Fibroblast of pulmonary artery (primary cell): ENCODE measurements at places on chromosomes 5 and 9.

- no peak for DNase-seq
These were observed 76.6 kb downstream of the CD180 start for GRCh38 chr5:67120032-67120431.

DNA sequence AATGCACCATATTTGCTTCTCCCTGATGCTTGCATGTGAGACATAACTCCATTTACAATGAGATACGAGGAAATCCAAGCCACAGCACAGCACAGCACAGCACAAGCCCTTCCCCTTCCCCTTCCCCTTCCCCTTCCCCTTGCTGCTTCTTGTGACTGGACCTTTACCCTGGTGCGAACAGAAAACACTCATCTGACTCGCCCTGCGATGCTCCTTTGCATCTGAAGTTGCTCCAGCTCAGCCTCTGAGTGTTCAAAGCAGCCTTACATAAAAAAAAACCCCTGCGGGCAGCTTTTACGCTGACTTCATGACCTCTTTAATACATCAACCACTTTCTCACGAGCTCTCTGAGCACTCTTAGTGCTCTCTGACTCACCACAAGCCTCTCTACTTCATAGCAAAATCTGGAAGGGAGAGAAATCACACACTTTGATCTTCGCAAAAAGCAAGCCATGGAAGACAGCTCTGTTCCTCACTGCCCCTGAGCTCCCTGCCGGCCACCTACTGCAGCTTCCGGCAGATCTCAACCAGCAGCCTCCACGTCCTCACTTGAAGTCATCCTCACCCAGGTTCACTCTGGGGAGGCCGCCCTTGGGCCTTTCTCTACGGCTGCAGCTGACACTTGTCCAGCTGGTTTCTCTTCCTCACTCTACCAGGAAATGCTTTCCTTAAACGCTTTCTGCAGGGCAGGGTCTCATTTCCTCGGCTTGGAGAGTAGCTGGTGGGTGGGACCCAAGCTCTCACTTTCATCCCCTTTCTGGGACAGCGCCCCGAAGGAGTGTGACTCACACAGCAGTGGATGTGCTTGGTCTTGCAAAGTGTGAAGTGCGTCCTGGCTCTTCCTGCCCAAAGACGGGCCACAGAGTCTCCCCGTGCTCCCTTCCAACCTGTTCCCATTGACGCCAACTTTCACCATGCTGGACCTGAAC, 5.3 kb downstream of the SLC34A1 start:
- DNase-seq = peak; percentile 63

DNA sequence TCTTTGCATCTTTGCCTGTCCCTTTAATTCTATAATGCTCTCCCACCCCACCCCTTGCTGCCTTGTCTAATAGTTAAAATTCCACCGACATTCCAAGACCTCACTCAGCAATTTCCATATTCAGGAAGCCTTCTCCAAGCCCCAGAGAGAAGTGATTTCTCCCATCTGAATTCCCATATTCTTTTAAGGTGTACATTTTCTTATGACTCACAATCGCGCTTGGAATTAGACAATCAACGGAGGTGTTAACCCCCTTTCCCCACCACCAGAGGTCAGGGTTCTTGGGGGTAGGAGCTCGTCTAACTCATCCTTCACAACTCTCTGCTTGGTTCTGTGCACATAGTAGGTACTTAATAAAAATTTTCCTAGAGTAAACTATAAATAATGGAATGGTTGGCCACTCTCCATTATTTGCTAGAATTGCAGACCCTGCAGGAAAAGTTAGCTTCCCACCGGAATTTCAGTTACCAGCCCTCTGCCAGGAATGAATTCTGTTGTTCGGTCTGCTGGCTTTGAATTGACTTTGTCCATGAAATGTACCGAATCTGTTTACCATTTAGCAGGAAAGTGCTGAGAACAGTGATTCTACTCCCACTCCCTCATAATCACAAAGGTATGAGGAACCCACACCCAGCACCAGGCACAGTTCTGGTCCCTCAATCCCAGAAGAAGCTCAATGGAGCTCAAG, 5.0 kb downstream of the KCNIP1 start:
- no peak for DNase-seq

DNA sequence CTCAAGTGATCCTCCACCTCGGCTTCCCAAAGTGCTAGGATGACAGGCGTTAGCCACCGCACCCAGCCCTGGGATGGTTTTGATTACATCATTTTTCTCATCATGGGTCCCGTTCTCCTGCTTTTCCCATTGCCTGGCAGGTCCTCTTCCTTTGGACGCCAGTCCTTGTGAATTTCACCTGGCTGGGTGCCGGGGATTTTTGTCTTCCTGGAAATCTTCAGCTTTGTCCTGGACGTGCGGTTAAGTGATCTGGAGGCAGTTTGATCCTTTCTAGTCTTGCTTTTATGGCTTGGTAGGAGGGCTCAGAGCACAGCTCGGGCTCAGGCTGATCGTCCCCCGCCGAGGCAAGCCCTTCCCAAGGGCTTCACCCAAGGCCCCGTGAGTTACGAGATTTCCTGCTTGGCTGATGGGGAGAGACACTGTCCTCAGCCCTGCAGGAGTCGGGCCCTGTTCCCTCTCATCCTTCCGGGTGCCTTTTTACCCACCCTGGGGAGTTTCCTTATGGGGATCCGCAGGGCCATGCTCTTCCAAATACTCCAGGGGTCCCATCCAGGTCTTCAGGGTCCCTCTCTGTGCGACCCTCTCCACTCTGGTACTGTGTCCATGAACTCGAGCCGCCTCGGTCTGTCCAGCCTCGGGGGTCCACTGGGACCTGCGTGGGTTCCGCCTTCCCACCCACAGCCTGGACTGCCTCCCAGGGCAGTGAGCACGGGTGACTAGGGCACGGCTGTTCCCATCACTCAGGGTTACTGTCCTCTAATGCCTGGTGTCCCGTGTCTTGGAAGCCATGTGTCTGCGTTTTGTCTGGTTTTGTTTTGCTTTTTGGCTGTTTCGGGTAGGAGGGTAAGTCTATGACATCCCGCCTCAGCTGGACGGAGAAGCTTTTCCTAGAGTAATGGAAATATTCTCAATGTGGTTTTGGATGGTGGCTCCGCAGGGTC, 22.3 kb upstream of the EGFL7 start:
- DNase-seq = no peak

- DNase-seq = no peak
These were observed 2263.9 kb upstream of the WWC1 start for GRCh38 chr5:166027582-166027981.

GRCh38 chr9:128771745-128772519, at the start of gene ZER1:
ZER1 (minus strand) TSS chr9:128771927; CDS start chr9:128755565, 16,362 bp downstream.
- peak; percentile 89 for DNase-seq

DNA sequence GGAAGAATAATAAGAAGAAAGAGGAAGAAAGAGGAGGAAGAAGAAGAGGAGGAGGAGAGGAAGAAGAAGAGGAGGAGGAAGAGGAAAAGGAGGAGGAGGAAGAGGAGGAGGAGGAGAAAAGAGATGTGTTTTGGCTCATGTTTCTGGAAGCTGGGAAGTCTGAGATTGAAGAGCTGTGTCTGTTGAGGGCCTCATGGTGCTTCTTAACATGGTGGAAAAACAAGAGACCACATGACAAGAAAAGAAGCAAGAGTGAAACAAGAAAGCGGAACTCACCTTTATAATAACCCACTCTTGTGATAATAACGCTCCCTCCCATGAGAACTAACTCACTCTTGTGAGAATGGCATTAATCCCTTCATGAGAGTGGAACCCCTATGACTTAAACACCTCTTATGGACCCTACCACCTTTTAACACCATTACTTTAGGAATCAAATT, 36.1 kb upstream of the RANBP6 start:
- DNase-seq = no peak

- DNase-seq = no peak
These were observed 535.8 kb downstream of the CYLC2 start for GRCh38 chr9:103530934-103531333.

DNA sequence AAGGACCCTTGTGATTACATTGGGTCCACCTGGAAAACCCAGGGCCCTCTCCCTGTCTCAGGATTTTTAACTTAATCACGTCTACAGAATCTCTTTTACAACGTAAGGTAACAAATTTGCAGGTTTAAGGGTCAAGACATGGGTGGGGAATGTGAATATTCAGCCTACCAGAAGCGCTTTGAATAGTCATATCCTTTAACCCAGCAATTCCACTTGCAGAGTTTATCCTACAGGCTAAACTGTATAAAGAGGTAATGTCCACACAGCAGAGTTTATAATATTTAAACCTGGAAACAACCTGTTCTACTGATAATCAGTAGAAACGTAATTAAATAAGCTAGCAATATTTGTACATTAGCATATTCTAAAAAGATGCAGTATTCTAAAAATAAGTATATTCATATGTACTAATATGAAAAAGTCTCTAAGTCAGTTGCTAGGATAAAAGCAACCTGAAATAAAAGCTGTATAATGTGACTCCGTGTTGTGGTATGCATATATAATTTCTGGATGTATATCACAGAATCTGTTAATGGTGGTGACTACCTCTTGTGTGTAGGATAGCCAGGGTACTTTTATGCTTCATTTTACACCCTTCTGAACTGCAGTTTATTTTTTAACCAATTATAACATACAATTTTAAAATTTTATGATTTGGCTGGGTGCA, 14.1 kb upstream of the NIPAL4 start:
- no peak for DNase-seq

GRCh38 chr9:73023025-73023541, 70.2 kb upstream of the ALDH1A1 start:
- DNase-seq = peak; percentile 80

DNA sequence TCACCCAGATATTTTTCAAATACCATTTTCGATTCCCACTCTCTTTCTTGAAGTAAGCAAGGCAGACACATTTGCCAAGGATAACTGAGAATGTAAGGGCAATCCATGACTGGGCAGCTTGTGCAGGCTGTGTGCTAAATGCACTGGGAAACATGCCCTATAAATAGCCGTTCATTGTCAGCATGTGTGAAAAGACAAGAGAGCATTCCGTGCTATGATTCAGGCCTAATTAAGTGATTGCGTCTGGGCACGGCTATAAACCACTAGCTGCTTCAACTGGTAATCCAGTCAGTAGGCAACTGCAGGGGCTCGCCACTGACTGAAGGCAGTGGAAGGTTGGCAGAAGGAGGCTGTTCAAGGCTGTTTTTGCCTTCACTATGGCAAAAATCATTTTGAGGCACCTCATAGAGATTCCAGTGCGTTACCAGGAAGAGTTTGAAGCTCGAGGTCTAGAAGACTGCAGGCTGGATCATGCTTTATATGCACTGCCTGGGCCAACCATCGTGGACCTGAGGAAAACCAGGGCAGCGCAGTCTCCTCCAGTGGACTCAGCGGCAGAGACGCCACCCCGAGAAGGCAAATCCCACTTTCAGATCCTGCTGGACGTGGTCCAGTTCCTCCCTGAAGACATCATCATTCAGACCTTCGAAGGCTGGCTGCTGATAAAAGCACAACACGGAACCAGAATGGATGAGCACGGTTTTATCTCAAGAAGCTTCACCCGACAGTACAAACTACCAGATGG, at the start of gene HSPB3:
TSS of gene HSPB3 (plus strand) at position 287 of the 745 bp plus-strand sequence. CDS start at position 378, 91 bp downstream.
- peak; percentile 48 for DNase-seq

DNA sequence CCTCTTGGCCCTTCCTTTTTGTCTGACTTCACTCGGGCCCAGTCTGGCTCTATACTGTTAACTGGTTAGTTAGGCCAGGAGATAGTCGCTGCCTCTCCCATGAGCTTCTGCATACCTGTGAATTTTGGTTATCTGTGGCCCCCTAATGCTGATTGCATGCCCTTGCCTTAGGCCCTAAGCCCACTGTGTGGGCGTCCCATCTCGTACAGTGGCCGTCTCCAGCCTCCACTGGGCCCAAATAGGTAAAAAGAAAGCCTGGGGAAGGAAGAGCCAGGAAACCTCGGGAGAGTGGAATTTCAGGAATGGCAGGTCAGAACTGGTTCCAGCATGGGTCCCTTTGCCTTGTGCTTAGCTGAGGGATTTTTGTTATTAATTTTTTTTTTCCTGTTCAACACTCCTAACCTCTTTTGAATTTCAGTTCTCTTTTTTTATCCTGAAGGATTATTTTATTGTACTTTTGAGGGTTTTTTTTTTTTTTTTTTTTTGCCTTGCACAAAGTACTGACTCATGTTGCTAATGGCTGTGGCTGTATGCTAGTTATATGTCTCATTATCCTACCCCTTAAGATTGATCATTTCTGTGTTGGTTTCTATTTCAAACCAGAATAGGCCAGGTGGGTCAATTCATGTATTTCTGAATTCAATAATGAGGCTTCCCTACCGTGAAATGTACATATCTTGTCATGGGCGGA, 3.4 kb downstream of the PRRC2B start:
- DNase-seq = no peak

DNA sequence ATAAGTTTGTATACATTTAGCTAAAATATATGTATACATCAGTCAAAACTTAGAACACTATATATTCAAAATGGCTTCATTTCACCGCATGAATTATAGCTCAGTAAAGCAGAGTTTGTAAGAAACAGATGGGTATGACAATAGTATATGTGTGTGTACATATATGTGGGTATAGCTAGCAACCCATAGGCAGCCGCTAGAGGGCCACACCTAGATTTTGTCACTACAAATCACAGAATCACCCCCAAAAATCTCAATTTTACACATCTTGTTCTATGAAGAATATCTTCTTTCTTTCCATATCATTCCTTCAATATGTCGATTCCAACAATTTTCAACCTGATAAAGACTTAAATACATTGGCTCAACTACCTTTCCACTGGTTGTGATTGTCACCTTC, 357.8 kb upstream of the CCNG1 start:
- DNase-seq = no peak

GRCh38 chr5:88805151-88805784, 77.7 kb downstream of the MEF2C start:
- DNase-seq = no peak

DNA sequence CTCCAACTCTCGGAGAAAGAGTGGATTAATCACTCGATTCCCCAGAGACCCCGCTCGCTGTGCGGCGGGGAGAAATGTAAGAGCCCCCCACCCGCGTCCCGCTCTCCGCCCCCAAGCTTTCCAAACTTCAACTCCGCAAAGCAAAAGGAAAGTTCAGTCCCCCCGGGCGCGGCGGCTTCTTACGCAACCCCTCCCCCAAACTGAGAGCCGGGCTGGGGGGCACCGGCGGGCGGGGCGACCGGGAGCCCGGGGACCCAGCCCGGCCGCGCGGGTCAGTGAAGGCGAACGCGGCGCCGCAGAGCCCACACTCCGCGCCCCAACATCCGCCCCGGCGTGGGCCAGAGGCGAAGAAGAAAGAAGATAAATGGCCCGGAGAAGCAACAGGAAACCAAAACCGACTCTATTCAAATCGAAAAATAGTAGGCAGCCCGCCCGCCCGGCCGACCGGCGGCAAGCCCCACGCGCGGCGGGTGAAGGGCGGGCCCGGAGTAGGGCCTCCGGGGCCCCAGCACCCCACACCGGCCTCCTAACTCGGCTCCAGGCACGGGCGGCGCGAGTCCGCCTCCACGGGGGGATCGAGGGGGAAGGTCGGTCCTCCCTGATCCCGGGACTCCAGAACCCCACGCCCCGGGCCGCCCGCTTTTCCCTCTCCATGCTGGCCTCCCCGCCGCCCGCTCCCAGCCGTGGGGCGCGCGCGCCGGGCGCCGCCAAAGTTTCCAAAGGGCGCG, 720 bp downstream of the NOTCH1 start:
- DNase-seq = no peak

GRCh38 chr5:95770830-95771708, 39.9 kb downstream of the RHOBTB3 start:
- peak; percentile 46 for DNase-seq

- DNase-seq = peak; percentile 23
These were observed 64.4 kb upstream of the PCAT7 start for GRCh38 chr9:94490465-94490864.

- DNase-seq = peak; percentile 3
These were observed 25.6 kb upstream of the ARRDC3 start for GRCh38 chr5:91408710-91409109.

GRCh38 chr5:171537070-171537849, 117.8 kb downstream of the FGF18 start:
- DNase-seq = no peak
